ENCODE measurements at places on chromosomes 7 and 10.
A peak's percentile ranks its signal among the peaks of the same experiment; 100 is the strongest.

DNA sequence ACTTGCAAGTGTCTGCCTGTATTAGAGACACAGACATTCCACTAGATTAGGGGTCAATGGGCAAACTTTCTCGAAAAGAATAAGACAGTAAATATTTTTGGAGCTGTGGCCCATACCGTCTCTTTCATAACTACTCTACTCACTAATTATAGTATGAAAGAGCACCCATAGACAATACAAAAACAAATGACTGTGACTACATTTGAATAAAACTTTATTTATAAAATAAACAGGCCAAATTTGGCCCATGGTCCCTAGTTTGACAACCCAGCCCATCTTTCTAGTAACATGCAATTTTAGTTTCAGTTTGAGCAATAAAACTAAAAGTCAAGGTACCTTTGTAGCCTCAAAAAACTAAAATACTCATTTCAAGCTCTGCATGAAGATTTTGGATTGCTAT is 294.6 kb downstream of the PARD3 start:
- ATAC-seq, result peak; percentile 9

DNA sequence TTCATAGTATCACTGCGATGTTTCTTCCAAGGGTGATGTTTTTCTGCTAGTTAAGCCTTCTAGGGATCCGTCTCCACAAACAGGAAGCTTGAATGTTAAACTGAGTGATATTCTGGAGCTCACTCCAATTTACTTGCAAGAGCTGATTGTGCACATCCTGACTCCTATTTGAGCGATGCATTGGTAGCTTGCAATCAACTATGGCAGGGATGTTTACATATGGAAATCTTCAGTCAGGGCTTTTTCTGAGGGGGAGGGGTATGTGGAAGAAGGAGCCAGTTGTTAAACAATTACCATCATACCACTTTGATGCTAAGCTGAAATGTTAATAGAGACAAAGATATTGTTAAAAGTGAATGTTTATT is 43.2 kb upstream of the NXPH1 start:
- ATAC-seq, result no peak

GRCh38 chr7:156811706-156812105 is 81.3 kb downstream of the LMBR1 start:
- no peak for ATAC-seq

GRCh38 chr10:32972460-32972859 is 14.4 kb upstream of the ITGB1 start:
- ATAC-seq, result no peak

DNA sequence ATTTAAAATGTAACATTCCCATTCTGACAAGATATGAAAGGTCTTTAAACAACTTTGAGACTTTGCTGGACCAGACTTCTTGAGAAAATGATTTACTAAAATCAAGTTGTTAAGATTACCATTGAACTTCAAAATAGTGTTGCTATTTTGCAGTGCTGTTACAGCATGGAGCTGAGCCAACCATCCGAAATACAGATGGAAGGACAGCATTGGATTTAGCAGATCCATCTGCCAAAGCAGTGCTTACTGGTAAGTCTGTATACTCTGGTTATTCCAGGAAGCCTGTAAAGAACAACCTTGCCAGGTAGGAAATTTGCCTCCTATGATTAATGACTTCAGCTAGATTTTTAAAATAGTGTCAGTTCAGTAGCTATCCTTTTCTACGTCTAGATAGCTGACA is 18.8 kb downstream of the TNKS2 start:
- ATAC-seq, result no peak

GRCh38 chr10:6473430-6473829 is 106.6 kb downstream of the PRKCQ start:
- no peak for ATAC-seq

- ATAC-seq, result no peak
Measured at GRCh38 chr7:24510759-24511158, 62.5 kb upstream of the PALS2 start.

GRCh38 chr10:103605359-103606096 is 112.0 kb downstream of the NEURL1 start:
- ATAC-seq, result peak; percentile 51

DNA sequence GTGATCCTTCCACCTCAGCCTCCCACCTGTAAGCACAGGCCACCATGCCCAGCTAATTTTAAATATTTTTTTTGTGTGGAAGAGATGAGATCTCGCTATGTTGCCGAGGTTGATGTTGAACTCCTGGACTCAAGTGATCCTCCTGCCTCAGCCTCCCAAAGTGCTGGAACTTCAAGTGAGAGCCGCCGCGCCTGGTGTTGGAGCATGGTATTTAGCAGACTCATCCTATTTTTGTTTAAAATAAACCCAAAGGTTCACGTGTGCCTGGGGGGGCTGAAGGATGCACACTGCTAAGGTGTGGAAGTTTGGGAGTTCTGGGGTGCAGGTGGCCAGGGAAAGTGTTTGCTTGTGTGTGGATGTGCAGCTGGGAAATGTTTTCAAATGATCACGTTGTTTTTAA is 18.1 kb downstream of the PDGFA start:
- no peak for ATAC-seq

- no peak for ATAC-seq
Measured at GRCh38 chr10:132865171-132865631, 77.2 kb downstream of the CFAP46 start.

- no peak for ATAC-seq
Measured at GRCh38 chr10:11499425-11500071, 111.9 kb downstream of the USP6NL start.

Measured in esophagus mucosa (tissue), 1 donor.